ENCODE measurements at places on chromosomes 5 and 9.

DNA sequence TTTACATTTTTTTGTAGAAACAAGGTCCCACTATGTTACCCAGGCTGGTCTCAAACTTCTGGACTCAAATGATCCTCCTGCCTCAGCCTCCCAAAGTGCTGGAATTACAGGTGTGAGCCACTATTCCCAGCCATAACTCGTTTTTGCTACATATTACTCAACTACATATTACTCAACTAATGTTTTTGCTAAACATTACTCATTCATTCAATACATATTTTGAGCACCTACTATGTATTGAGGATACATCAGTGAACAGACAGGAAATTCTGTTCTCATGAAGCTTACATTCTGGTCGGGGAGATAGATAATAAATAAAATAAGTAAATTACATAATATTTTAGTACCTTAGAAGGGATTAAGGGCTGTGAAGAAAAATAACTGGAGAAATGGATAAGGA, 34.9 kb upstream of the STOM start:
- DNase-seq, result no peak

GRCh38 chr9:110021891-110022290, 186.1 kb downstream of the C9orf152 start:
- DNase-seq, result peak; percentile 71

DNA sequence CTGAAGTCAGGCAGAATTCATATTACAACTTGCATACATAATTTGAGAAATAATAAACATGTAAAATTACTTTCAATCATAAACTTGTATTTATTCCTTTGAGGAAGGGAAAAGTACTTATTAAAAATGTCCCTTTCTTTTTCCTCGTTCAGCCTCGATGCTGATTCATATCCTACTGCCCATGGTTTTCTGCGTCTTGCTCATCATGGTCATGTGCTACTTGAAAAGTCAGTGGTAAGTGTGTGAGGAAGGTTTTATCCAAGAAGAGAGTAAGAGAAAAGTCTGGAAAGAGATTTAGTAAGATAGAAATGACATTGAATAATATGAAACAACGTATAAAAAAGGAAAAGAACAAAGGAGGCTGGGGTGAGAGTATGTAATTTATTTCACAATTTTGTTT, 85.9 kb downstream of the OSMR start:
- DNase-seq, result no peak

GRCh38 chr5:81854915-81855314, 104.0 kb upstream of the SSBP2 start:
- DNase-seq, result no peak

DNA sequence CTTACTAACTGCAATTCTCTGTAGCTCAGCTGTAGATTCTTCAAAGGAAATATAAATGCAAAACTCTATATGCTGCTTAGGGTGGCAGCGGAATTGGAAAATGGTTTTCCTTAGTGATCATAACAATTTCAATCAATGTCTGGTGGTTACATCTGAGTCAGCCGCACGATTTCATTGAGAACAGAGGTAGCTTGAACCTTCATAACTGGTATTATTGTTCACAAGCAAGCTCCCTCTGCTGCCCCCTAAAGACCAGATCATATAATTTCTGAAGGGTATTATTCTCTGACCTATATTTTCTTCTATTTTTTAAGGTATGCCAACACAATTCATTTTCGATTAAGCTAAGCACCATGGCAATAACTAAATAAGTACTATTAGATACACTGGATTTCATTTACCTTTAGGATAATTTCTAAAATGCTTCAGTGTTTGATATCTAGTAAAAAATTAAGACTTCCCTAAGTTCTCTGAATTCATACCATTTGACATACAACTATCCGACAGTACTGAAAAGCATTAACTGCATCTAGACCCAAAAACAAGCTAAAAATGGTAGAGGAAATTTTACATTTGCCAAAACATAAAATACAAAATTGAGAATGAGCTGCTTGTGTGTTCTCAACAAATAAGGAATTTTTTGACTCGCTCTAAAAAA, 181.1 kb upstream of the SPEF2 start:
- DNase-seq, result peak; percentile 52

GRCh38 chr5:5497152-5497788, 74.8 kb downstream of the ICE1 start:
- DNase-seq, result peak; percentile 54

DNA sequence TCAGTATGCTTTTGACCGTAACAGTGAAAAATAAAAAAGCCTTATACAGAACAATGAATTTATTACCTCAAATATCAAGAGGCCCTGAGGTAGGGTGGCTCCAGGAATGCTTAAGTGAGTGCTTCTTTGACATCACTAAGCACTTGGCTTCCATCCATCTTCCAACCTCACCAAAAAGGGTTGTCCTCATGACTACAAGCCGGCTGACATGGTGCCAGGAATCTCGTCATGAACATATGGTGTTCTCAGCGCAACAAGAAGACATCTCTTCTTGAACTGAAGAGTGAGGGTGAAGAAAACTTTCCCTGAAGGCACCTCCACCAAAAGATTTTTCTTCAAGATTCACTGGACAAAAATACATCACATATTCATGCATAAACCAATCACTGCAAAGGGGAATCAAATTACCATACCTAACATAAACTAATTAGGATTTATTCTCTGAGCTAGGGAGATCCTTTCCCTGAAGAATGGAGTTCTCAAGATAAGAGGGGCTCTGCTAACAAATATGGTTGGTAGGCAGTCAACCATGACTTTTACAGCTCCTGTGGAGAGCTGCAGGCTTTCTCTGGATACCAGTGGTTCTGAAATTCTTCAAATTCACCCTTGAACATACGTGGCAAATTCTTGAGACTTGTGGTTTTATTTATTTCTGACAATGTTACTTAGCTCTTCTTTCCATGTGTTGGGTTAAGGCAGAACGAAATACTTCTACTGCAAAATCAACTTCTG, 49.5 kb downstream of the AGXT2 start:
- DNase-seq, result no peak

DNA sequence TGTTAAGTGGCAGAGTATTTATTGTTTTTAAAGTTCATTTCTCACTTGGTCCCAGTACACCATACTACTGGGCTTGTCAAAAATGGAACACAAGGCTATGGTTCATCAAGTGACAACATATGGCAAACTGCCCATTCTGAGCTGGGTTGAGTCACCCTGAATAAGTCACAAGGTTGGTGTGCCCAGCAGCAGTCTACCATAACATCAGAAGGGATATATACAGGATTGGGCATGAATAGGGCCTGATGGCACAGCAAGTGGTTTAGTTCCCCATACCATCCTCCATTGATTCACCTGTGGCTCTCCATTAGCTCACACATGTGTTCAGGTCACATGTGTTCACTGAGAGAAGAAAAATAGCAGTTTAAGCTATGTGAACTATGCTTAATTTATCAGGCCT, 249.8 kb upstream of the PRDM9 start:
- DNase-seq, result no peak

GRCh38 chr9:8859416-8859815, 1059.8 kb upstream of the DMAC1 start:
- DNase-seq, result no peak

DNA sequence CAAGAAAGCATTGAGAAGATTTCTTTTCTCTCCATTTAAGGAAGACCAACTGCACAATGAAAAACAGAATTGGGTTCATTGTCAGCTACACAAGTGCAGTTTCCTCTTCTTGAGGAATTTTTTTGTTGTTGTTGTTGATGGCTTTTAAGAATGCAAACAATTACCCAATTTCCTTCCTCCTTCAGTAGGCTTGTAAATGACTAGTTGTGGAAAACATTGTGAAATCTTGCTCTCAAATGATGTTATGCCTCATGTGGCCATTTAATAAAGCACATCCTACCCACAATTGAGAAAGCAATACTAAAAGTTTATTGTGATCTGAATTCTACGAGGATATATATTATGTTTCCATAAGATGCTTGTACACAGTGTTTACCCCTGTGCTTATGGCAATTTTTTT, 171.6 kb downstream of the FAM174A start:
- DNase-seq, result peak; percentile 5

- no peak for DNase-seq
Measured at GRCh38 chr5:53643445-53643844, 83.0 kb downstream of the NDUFS4 start.

GRCh38 chr5:167378894-167379723, 912.3 kb upstream of the WWC1 start:
- no peak for DNase-seq

GRCh38 chr5:112257976-112258375, 161.1 kb downstream of the EPB41L4A start:
- no peak for DNase-seq

- DNase-seq, result peak; percentile 22
Measured at GRCh38 chr9:114860187-114860586, 54.3 kb upstream of the TNFSF15 start.

GRCh38 chr5:155514105-155514563, 500.6 kb downstream of the KIF4B start:
- DNase-seq, result no peak

DNA sequence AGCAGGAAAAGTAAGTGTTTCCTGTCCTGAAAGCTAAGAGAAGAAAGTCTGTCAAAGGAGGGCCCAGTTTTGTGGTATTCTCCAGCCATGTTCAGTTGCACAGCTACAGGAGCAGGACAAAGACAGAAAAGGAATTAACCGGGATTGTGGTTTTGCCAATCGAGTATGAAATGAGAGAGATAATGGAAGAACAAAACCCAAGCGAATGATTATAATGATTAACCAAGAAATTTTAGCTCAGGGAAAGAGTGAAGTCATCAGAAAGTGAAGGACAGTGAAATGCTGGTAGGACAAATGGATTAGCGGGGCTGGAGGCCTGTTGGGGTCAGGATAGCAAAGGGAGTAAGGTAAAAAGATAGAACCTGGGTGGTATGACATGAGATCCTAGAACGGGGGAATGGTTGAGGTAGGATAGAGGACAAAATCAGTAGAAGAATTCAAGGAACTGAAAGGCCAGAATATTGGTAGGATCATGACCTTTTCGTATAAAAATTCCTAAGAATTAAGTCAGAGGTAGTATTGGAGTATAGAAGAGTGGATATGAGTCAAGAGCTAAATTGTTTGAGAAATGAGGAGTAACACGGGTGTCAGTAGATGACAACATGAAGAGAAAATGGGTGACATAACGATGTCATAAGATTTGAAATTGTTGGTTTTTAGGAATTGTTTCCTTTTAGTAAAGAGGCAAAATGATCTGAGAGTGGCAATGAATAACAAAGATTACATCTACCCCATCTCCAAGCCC, 52.8 kb downstream of the DIAPH1 start:
- DNase-seq, result no peak

GRCh38 chr5:113382731-113383130, 52.1 kb downstream of the TSSK1B start:
- DNase-seq, result no peak

DNA sequence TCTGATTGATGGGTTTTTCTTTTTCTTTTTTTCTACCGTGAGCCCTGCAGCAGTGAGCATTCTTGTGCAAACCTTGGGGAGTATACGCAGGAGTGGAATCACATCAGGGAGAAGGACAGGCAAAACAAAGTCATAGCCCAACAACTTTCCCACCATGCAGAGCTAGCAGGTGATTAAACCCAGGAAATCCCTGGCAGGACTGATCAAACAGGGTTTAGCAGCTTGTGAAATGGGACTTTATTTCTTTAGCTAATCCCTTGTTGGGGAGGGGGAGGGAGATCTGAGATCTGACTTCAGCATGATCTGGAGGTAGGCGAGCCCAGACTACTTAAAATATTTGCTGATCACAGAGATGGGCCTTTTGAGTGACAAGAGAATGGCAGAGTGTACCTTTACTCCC, 162.0 kb upstream of the GLRA1 start:
- DNase-seq, result no peak

DNA sequence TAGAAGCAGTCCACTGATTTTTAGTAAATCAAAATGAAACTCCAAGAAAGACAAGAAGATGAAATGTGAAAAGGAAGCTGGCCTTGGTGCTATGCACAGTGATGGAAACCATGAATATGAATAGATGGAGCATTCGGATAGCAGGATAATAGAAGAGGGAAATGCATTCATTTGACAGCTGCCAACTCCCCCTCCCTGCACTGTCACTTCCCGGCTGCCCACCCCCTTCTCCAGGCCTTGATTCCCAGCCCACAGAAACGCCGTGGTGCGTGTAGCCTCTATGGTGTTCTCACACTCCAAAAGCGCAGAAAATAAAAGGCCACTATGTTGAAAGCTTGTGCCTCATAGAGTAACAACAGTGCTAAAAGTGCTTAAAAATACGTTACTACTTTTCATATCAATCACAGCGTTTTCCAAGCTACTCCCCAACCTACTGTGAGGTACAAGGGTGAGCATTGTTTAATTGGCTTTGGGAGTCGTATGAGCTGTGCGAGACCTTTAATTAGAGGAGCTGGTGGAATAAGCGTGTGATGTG, 26.1 kb upstream of the IFNK start:
- DNase-seq, result no peak

- no peak for DNase-seq
Measured at GRCh38 chr5:168853972-168854371, 274.8 kb upstream of the PANK3 start.

GRCh38 chr5:132369007-132369473, 470 bp upstream of the SLC22A5 start:
- no peak for DNase-seq

GRCh38 chr5:135877570-135878155, 18.0 kb downstream of the IL9 start:
- no peak for DNase-seq

DNA sequence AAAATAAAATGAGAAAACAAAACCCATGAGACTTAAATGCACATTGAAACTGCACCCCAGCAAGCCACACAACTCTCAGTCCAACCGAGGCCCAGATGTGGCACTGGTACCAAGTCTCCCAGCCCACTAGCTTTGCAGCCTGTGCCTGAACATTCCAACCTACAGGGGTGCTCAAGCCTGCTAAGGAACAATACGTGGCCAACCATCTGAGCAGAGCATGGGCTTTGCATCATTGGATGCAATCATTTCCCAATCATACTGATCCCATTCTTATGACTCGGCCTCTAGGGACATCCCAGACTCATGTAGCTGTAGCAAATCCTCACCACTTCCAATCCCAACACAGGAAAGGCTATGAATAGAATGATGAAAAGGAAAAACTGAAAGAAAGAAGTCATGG, 297.2 kb downstream of the SPOCK1 start:
- no peak for DNase-seq

GRCh38 chr9:37198039-37198729, 77.8 kb downstream of the ZCCHC7 start:
- DNase-seq, result no peak

DNA sequence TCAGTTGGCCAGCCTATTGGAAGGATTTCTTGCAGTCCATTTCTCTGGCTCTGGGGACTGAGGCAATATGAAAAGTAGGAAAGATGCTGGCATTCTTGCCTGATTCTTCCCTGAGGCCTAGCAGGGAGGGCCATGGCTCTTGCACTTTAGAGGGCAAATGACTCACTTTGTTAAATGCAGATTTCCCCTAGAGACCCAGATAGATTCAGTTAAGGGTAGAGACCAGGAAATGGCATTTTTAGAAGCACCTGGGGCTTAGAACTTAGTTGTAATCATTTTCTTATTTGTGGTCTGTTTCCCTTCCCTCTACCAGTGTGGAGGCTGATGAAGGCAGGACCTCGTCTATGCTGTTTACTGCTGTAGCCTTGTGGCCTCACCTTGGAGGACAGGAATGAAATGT, 112.8 kb upstream of the NR3C1 start:
- DNase-seq, result peak; percentile 29
